ENCODE measurements at places on chromosomes 1 and 21.

- no peak for DNase-seq
These were observed 99.5 kb downstream of the TGFB2 start for GRCh38 chr1:218444588-218444987.

DNA sequence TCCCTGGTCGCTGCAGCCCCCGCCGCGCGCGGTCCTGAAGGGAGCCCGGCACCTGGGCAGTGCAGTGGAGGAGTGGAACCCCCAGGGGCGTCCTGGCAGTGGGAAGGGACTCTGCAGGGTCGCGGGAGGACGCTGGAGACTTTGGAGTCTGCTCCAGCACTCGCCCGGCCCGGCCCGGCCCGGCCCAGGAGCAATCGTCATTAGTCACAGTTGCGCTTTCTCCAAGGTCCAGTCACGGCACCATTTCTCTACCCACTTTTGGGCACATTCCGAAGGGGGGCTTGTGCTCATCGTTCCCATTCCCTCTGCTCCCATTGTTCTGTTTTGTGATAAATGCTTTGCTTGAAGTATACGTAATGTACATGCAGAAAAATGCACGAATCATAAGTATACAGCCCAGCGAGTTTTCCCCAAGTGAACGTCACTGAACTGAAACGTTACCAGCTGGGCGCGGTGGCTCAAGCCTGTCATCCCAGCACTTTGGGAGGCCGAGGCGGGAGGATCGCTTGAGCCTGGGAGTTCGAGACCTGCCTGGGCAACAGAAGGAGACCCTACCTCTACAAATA lies 999 bp downstream of the THAP3 start:
- no peak for DNase-seq

- DNase-seq = peak; percentile 79
These were observed 292.8 kb upstream of the B3GALT2 start for GRCh38 chr1:193479187-193479586.

DNA sequence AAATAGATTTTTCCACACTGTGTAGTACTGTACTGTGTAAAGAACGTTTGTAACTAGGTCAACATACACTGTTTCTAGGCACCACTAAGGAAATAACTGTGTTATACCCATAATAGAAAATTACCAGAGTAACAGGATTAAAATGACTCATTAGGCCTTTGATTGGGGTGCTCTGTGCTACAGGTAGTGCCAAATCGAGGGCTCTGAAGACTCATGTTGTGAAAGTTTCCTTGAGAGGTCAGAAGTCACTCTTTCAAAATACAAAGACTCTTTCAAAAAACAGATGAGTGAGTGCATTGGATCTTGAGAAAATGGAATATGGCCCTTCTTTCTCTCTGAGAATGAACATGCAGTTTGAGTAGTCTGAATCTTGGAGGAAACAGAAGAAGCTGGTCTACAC lies 143.0 kb downstream of the MRPL39 start:
- DNase-seq = no peak

DNA sequence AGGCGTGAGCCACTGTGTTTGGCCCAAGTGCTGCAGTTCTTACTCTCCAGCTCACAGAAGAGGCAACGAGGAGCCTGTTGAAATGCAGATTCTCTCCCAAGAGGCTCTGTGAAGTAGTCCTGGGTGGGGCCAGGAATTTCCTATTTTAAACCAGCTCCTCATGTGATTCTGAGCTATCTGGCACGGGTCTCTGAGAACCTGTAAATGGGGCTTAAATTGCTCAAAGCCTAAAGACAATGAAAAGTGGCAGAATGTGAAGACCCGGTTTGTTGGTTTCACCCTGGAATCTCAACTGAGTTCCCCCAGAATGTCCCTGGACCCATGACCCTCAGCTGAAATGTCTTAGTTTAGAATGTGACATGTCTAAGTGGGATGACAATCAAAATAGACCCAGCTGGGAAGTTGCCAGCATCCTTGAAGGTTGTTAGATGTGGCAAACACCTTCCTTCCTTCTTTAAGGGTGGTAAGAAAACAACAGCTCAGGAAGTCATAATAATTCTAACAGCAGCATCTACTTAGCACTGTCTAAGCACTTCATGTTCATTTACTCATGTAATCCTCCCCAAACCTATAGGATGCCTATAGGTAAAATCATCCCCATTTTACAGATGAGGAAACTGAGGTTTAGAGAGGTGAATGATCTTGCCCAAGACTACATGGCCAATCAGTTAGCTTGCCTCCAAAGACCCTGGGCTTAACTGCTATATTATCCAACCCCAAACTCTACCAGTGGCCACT lies 20.9 kb upstream of the ATP5PO start:
- peak; percentile 76 for DNase-seq

GRCh38 chr21:17523007-17523451 lies 10.2 kb downstream of the CXADR start:
- DNase-seq = no peak

DNA sequence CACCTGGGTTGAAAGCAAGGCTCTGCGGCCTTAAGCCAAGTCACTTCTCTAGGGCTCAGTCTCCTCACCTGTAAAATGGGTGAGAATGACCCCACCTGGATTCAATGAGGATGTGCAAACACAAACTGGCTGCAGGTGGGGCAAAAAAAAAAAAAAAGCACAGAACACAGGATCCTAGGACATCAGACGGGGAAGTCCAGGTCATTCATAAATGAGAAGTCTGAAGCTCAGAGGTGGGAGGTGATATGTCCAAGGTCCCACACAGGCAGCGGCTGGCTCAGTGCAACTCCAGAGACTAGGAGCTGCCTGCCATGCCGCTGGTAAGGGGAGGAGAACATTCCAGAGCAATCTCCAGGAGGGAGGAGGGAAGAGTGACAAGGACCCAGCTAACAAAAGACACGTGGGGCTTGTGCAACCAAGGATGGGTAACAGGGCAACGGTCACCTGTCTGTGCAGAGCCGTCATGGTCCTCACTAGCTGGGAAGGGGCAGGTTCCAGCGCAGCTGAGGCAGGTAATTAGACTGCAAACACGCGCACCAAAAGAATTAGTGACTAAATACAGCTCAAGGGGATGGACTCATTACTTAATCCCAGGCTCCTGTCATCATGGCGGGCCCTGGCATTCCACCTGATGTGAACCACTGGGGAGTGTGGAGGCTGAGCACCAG lies 19.5 kb downstream of the IFFO2 start:
- DNase-seq = no peak

DNA sequence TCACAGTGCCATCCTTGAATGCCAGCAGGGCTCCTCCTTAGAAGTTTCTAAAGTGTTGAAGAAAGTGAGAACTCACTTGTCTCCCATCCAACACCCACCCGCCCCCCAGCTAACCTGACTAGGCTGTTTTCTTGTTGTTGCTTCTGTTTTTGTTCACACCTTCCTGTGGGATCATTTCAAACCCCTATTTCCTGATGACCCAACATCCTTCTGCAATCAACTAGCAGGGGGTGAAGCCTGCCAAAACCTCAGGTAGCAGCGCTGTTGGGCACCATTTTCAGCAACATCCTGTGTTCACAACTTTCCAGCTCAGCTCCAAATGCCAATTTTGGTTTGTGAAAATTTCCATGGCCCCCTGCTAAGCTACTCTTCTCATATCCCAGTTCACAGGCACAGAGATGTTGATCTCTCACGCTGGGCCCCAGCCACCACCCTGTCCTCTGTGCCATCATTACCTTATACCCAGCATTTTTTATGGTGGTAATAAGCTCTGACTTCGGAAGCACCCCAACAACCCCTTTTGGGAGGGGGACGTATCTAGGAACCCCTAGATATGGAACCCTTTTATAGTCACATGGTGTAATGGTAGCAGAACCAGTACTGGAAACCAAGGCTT lies 41.4 kb downstream of the CDC7 start:
- no peak for DNase-seq

DNA sequence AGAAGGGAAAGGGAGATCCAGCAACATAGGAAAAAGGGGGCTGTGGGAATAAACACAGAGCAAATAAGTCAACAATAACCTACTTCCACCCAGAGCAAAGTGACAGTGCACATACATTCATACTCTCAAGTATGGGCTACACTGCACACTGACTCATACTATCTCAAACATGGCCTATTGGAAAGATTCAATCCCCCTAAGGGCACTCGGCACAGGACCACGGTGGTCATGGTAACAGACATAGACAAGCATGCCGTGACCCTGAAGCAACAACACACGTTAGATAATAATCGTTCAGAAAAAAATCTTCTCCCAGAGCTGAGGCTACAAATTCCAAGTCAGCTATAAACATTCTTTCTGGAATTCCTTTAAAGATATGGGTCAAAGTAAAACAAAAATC lies 16.8 kb upstream of the JAK1 start:
- no peak for DNase-seq

DNA sequence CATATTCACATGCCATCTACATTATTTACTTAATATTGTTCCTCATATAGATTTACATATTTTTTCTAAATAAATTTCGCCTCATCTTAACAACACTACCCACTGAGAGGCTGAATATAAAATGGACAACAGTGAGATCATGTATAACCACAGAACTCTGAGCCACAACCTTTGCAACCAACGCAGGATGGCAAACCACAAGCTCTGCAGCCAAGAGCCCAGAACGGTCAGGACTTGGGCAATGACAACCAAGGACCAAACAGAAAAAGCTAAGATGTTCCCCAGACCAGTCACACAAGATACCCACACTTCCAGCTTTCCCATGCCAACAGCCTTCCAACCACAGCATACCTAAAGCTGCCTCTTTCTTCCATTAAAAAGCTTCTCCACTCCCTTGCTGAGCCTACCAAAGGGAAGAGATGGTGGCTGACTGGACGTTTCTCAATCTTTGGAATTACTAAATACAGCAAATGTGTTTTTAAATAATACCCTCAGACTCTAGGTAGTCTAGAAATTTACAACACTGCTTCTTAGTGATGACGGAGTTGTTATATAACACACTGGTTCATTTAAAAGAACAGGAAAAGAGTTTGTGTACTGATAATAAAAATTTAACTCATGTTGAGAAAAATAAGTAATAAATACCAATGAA lies 117.9 kb downstream of the AKT3 start:
- DNase-seq = no peak

DNA sequence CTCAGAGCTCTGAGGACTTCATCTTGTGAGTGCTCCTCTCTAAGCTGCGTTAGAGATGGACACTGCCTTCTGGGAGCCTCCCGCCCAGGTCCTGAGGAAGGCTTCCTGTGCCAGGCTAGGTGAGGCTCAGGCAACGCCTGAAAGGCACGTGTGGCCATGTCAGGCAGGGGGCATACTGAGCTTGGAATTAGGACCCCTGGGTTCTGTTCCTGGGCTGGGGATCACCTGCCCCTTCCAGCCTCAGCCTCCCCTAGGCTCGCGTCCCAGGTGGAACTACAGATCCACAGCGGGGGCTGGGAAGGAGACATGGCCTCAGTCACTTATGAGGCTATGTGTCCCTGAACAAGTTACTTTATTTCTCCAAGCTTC lies 10.0 kb upstream of the ASCL5 start:
- no peak for DNase-seq

DNA sequence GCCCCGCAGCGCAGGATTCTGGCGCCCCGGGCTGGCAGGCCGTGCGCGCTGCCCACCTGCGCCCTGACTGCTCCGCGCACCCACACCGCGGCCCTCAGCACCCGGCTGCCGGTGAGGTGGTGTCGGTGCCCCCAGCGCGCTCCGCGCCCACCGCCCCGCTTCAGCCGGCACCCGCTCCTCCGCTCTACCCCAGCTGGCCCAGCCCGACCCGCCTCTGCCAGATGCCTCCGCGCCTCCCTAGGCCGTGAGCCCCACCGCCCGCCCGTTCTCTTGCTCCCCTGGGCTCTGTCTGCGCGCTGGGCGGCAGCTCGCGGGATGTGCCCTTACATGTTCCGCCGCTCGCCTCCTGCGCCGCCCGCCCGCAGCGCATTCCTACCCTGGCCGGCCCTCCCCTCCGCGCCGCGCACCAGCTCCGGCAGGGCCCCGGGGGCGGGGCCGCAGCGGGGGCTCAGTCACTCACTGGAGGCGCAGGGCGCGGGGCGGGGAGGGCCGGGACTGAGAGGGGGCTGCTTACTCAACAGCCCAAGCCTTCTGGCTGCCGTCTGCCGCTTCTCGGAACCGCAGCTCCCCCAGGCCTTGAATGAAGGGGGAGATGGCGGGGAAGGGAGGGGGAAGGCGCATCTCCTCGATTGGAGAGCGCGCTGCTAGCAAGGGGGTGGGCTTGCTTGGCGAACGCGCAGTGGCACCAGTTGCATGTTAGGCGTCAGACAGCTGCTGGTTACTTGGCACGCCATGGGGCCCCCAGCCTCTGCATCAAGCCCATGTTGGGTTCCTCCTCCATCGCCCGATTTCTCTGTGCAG lies at the start of gene PHLDA3:
Gene PHLDA3 (minus strand): TSS at position 345 of the 801 bp plus-strand sequence. CDS start 402 bp downstream, outside the sequence.
- no peak for DNase-seq

GRCh38 chr1:25797939-25798338 lies 2.1 kb upstream of the SELENON start:
- no peak for DNase-seq

GRCh38 chr1:109047339-109047738 lies 5.4 kb upstream of the WDR47 start:
- no peak for DNase-seq

DNA sequence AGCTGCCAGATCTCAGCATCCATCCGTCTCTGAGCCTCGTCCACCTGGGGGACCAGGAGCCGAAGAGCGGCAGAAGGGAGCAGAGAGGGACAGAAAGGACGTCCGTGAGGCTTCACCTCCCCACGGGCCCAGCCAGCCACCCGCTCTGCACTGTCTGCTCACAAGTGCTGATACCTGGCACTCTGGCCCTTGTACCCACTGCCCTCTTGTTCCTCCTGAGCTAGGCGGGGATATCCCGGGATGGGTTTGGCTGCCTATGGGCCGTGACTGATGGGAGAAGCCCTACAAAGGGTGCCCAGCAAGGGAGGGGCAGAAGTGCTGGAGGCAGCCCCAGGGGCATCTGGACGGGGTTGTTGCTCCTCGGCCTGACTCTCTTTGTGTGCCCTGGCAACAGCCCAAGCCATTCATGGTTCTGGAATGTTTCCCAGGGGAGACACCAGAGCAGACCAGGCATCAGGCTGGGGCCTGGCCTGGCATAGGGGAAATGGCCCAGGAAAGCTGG lies 57.6 kb downstream of the LDLRAD2 start:
- DNase-seq = no peak

DNA sequence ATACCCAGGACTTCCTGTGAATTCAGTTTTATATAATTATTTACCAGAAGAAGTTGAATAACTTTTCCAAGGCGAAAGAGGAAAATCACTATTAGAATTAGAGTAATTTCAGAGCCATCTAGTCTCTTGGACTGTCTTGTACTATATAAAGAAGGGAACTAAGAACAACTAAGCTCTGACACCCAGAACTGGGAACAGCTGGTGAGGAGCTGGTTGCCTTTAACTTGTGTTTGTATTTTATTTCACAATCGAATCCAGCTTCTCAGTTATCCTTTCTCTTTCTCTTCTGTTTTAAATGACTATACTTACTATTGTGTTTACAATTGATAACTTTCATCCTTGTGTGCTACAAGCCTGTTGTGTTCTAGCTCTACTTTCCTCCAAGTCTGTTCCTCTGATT lies 8.4 kb downstream of the SNX27 start:
- no peak for DNase-seq

GRCh38 chr1:165075725-165076370 lies 280.7 kb downstream of the LMX1A start:
- no peak for DNase-seq

Data from activated gamma-delta T cell treated with Interleukin-2 at 50 U/mL for 16 hours (primary cell).